DMS 273 treated with DMSO at 0.1 percent for 48 hours (cell line): ENCODE measurements at places on chromosomes 7 and 10.

DNA sequence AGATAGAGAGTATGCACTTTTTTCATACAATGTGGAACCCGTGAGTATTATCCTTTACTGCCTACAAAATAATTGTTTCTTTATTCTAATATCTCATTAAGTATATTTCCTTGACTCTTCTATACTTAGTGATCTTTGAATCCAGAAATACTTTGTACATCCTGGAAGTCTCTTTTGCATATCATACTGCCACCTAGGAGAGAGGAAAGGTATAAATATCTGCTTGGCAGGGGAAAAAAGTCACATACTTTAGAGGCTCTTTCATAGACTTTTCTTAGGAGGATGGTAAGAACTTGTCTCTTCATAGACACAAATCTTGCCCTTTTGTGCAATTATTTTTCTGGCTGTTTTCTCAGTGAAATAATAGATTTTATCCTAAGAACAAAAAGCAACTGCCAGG, 436.0 kb downstream of the PAXIP1 start:
- DNase-seq, result no peak

- DNase-seq, result no peak
Observed at GRCh38 chr10:121590772-121591171, 7.5 kb downstream of the FGFR2 start.

DNA sequence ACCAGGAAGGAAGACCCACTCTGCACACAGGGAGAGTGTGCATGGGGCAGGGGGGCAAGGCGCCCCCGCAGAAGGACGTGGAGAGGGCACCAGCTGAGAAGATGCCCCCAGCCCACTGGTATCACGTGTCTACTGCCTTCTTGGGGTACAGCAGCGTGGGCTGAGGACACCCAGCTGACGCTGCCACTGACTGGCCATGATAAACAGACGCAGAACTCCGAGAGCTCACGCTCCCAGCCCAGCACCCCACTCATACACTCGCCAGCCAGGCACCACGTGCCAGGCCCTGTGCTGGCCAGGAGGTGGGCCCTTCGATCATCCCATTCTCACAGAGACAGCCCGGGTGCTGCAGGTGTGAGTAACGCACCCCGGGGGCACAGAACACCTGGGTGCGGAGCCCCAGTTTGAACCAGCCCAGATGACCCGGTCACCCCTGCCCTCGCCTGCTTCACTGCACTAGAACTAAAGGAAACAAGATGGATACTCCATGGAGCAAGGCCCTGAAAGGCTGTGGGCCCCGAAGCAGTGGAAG, 199.8 kb downstream of the MAD1L1 start:
- DNase-seq, result no peak

GRCh38 chr10:78953113-78953798, 115.5 kb upstream of the ZMIZ1 start:
- no peak for DNase-seq

GRCh38 chr7:85620936-85621685, 434.3 kb upstream of the SEMA3D start:
- no peak for DNase-seq

DNA sequence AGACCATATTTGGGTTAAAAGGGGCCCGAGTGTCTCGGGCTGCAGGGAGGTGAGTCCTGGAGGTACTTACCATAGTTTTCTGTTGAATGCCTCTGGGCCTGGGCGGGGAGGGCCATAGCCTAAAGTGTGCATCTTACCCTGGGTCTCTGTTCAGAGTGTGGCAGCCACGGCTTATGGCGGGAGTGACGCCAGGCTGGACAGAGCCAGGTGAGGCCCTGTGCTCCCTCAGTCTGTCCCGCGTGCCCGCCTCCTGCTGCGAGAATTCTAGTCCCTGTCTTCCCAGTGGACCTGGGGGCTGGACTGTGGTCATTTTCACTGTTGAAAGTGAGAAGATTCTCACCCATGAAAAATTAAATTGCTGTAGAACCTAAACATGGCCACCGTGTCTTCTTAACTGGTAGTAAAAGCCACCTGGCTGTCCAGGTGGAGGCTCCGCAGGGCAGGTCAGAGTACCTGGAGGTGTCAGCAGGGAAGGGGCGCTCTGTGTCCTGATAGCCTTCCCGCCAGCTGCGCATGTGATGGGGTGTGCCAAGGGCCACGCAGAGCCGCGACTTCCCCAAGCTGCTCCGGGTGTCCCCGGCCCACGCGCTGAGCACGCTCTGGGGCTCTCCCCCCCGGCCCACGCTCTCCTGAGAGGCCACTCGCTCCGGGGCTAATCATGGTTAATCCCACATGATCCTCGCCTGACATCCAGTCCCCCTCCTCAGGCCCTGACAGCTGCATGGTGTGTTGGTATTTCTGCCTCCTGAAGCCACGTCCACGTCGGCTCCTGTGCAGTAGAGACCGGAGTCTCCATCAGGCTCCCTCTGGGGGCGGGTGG, 20.3 kb downstream of the INPP5A start:
- no peak for DNase-seq

DNA sequence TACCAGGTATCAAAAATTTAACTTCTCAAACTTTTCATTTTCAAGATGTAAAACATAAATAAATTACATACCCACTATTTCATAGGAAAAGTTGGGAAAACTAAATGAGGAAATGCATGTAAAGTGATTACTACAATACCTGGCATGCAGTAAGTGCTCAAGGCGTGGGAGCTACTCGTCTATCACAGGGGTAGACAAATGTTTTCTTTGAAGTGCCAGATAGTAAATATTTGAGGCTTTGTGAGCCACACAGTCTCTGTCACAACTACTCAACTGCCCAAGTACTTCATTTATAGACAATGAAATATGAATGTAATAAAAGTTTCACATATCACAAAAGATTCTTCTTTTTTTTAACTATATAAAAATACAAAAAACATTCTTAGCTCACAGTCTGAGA, 96.4 kb upstream of the PCGF5 start:
- DNase-seq, result no peak

- DNase-seq, result no peak
Observed at GRCh38 chr7:47807126-47807525, 141.1 kb downstream of the PKD1L1 start.

GRCh38 chr10:127012071-127012768, 107.0 kb downstream of the DOCK1 start:
- no peak for DNase-seq

DNA sequence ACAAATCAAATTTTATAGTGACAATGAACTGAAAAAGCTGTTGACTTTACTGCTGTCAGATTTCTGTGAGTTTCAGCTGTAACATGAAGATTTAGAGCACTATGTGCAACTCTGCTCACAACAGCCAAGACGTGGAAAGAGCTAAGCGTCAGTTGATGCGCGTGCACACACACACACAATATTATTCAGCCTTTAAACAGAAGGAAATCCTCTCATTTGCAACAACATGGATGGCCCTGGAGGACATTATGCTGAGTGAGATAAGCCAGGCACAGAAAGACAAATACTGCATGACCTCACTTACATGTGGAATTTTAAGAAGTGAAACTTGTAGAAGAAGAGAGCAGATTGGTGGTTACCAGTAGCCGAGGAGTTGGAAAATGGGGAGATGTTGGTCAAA, 82.8 kb upstream of the FRMD4A start:
- DNase-seq, result no peak

DNA sequence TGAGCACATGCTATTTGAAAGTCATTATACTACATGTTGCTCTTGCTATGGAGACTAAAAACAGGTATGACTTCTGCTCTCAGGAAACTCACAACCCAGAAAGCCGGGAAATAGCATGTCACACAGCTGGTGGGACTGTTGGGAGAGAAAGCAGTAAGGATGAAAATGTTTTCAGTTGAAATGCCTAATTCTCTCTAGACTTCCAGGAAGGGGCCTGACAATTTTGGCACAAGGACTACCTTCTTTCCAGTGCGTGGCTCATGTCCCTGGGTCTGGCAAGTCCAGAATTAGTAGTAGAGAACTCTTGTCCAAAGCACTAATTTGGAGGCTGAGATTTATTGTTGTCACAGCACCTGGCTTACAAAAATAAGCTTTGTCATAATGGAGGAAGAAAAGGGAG, 567.6 kb downstream of the LRMDA start:
- no peak for DNase-seq

GRCh38 chr7:96173781-96174180, 148.1 kb downstream of the SLC25A13 start:
- DNase-seq, result no peak

DNA sequence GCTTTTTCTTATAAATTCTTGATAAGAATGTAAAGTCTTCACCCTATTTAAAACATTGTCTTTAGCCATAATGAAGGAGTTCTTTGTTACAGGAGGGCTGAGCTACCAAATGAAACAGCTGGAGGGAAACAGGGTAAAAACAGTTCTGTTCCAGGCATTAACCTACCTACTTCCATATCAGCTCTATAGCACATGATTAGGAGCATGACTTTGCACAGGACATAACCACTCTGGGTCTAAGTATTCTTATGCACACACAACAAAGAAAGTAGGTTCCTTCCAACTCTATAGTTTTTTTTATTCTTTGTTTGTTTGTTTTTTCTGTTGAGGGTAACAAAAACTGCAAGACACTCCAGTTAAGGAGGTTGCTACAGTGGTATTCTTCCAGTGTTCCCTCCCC, 52.7 kb downstream of the SCIN start:
- no peak for DNase-seq

GRCh38 chr7:71131256-71132126, 453 bp upstream of the GALNT17 start:
- peak; percentile 58 for DNase-seq

GRCh38 chr7:156515911-156516790, 124.4 kb upstream of the RNF32 start:
- no peak for DNase-seq

- DNase-seq, result no peak
Observed at GRCh38 chr7:35894721-35895120, 93.9 kb downstream of the SEPTIN7 start.

GRCh38 chr10:80204677-80205476, 460 bp downstream of the ANXA11 start:
- no peak for DNase-seq

DNA sequence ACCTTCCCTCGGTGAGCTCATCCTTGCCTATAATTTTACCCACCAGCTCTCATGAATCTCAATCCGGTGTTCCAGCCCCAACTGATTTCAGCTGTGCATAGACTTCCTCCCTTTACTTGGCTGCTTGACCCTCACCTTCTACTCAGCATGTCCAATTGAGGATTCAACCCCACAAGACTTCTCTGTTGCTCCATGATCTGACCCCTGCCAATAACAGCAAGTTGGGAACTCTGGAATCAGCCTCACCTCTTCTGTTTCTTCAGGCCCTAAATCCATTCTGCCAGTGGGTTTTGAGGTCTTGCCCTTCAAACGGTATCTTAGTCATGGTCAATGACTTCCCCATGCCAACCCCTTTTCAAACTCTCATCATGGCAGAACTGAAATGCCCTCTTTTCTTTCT, 390.4 kb downstream of the CALN1 start:
- no peak for DNase-seq

- no peak for DNase-seq
Observed at GRCh38 chr7:50761713-50762112, 21.0 kb downstream of the GRB10 start.
